Osteocyte (in vitro differentiated cells): ENCODE measurements at places on chromosomes 6 and 20. TPM values are rescaled to one million over a fixed set of nuclear protein-coding genes. Genes with fewer than 3 reads are reported as not detected.

- no peak for DNase-seq
- H3K27ac ChIP-seq = peak overlapping the region; percentile 1
- peaks cover 18% of the 10 kb centered on the region for H3K4me1 ChIP-seq
These were observed 38.1 kb downstream of the BICRAL start for GRCh38 chr6:42819803-42820511.

GRCh38 chr6:151493804-151494234 lies at the start of gene CCDC170:
Gene CCDC170, plus strand, starts transcription at chr6:151494017. Its CDS starts 112 bp downstream, at chr6:151494129.
- H3K4me1 ChIP-seq = peaks cover 20% of the 10 kb centered on the region
- peaks cover 2% of the 10 kb centered on the region for H3K27me3 ChIP-seq
- no peaks in the 10 kb centered on the region for H3K36me3 ChIP-seq
- peak within 1 kb of the TSS; percentile 72 for H3K4me3 ChIP-seq

- H3K36me3 ChIP-seq = no peaks in the 10 kb centered on the region
- no peak overlapping the region for H3K4me3 ChIP-seq
- H3K4me1 ChIP-seq = no peaks in the 10 kb centered on the region
- H3K27me3 ChIP-seq = peaks cover 2% of the 10 kb centered on the region
- H3K27ac ChIP-seq = no peak overlapping the region
These were observed 582.4 kb downstream of the PHF3 start for GRCh38 chr6:64217721-64218620.

DNA sequence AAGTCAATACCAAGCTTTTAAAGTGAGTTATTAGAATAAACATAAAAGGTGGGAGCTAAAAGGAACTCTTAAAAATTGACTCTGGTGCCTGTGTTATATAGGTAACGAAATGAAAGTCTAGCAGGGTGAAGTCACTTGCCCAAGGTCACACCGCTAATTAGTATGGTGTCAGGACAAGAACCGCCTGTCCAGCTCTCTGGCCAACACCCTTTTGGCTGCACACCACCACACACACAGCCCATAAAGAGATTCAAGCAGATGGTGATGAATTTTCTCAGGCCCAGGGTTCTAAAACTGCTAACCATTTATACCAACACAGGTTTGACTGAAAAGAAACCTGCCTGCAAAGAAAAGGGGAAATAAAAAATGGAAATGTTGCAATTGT lies 20.2 kb downstream of the GFOD1 start:
- H3K4me3 ChIP-seq = no peak overlapping the region
- H3K36me3 ChIP-seq = no peaks in the 10 kb centered on the region
- H3K27me3 ChIP-seq = no peaks in the 10 kb centered on the region
- H3K4me1 ChIP-seq = peaks cover 20% of the 10 kb centered on the region

Gene ACAT2
- total RNA-seq = 21.3 and 22.4 TPM in 2 replicates

DNA sequence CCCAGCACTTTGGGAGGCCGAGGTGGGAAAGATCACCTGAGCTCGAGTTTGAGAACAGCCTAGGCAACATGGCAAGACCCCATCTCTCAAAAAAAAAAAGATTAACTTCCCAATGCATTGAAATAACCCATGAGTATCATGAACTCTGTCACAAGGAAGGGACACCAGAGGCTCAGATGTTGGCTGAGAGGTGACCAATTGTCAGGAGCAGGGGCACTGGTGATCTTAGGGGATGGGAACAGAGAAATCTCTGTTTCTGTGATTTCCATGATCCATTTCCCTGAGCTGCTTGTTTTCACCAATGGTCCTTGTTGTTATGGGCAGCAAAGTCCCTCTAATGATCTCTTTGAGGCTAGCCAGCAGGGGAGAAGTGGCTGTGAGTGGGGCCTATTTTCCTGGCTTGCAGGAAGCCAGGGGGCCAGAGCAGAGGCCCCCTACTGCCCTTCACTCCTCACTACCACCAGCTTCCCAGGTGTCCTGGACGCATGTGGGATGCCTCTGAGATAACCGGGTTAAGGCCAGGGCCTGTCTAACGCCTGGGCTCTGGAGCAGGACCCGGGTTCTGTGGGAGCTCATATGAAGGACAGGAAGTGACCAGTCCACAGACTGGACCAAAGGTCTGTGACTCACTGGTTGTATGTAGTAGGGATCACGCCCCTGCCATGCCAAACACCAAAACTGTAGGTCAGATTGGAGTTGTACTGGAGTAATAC lies 54.4 kb downstream of the PCNA start:
- H3K27ac ChIP-seq = no peak overlapping the region
- H3K4me1 ChIP-seq = peaks cover 4% of the 10 kb centered on the region
- no peaks in the 10 kb centered on the region for H3K36me3 ChIP-seq

Gene ETV7
- 0.24 and 0.59 TPM in 2 replicates for total RNA-seq

- DNase-seq = no peak
- H3K27ac ChIP-seq = peak overlapping the region; percentile 87
- H3K4me3 ChIP-seq = peak overlapping the region; percentile 33
- peaks cover 4% of the 10 kb centered on the region for H3K36me3 ChIP-seq
- no peaks in the 10 kb centered on the region for H3K27me3 ChIP-seq
These were observed 3.1 kb downstream of the NCOA7 start for GRCh38 chr6:125793863-125794262.

Gene BANF2
- total RNA-seq = not detected in 2 replicates

- no peak for DNase-seq
- no peaks in the 10 kb centered on the region for H3K36me3 ChIP-seq
- H3K27ac ChIP-seq = no peak overlapping the region
These were observed 220.6 kb downstream of the TPBG start for GRCh38 chr6:82584194-82584695.

GRCh38 chr20:51195419-51195901 lies 172.6 kb upstream of the KCNG1 start:
- DNase-seq = no peak
- H3K4me1 ChIP-seq = peaks cover 6% of the 10 kb centered on the region
- H3K36me3 ChIP-seq = no peaks in the 10 kb centered on the region
- H3K27me3 ChIP-seq = peaks cover 2% of the 10 kb centered on the region
- no peak overlapping the region for H3K27ac ChIP-seq
- H3K4me3 ChIP-seq = no peak overlapping the region

Gene TMEM217
- 3.5 and 5.0 TPM in 2 replicates for total RNA-seq

- H3K27me3 ChIP-seq = peaks cover 47% of the 10 kb centered on the region
- no peak overlapping the region for H3K27ac ChIP-seq
- H3K4me3 ChIP-seq = no peak overlapping the region
- no peaks in the 10 kb centered on the region for H3K36me3 ChIP-seq
- H3K4me1 ChIP-seq = peaks cover 9% of the 10 kb centered on the region
- no peak for DNase-seq
These were observed 53.1 kb upstream of the SLC32A1 start for GRCh38 chr20:38671186-38671585.

Gene IRF4
- not detected in 2 replicates for total RNA-seq

GRCh38 chr6:127969701-127970100 lies 68.8 kb upstream of the THEMIS start:
- DNase-seq = no peak
- no peak overlapping the region for H3K4me3 ChIP-seq
- no peaks in the 10 kb centered on the region for H3K27me3 ChIP-seq
- H3K27ac ChIP-seq = no peak overlapping the region
- H3K36me3 ChIP-seq = peaks cover 53% of the 10 kb centered on the region

DNA sequence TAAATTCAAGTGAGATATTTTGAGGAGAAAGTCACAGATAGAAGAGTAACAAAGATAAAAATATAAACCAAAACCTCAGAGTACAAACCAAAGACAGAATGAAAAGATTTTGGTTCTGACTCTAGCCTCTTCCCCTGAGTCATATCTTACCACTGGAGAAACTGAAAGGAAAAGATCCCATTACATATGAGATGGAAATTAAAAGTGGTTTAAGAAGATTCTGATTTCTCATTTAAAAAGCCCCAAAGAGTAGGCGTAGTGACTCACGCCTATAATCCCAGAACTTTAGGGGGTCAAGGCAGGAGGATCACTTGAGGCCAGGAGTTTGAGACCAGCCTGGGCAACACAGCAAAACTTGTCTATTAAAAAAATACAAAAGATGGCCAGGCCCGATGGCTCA lies 30.6 kb downstream of the SPINT4 start:
- no peak overlapping the region for H3K4me3 ChIP-seq
- peaks cover 23% of the 10 kb centered on the region for H3K27me3 ChIP-seq
- no peak for DNase-seq
- H3K27ac ChIP-seq = no peak overlapping the region

GRCh38 chr6:33118525-33119123 lies 42.8 kb downstream of the HLA-DPB1 start:
- H3K4me3 ChIP-seq = no peak overlapping the region
- DNase-seq = no peak
- H3K4me1 ChIP-seq = peaks cover 8% of the 10 kb centered on the region
- peaks cover 84% of the 10 kb centered on the region for H3K27me3 ChIP-seq
- no peak overlapping the region for H3K27ac ChIP-seq

GRCh38 chr6:118984342-118984741 lies 49.4 kb upstream of the MCM9 start:
- H3K27me3 ChIP-seq = no peaks in the 10 kb centered on the region
- H3K4me1 ChIP-seq = no peaks in the 10 kb centered on the region
- no peak overlapping the region for H3K27ac ChIP-seq

Gene DACT2
- total RNA-seq = 0.94 and 1.4 TPM in 2 replicates

GRCh38 chr20:19540392-19540791 lies 217.7 kb upstream of the RIN2 start:
- no peaks in the 10 kb centered on the region for H3K4me1 ChIP-seq
- no peak overlapping the region for H3K4me3 ChIP-seq
- H3K36me3 ChIP-seq = no peaks in the 10 kb centered on the region
- DNase-seq = no peak

Gene ARHGAP40
- not detected in 2 replicates for total RNA-seq

Gene SIRPB1
- 1.1 TPM in 2 replicates for total RNA-seq
